ENCODE measurements at places on chromosomes 4 and X.

DNA sequence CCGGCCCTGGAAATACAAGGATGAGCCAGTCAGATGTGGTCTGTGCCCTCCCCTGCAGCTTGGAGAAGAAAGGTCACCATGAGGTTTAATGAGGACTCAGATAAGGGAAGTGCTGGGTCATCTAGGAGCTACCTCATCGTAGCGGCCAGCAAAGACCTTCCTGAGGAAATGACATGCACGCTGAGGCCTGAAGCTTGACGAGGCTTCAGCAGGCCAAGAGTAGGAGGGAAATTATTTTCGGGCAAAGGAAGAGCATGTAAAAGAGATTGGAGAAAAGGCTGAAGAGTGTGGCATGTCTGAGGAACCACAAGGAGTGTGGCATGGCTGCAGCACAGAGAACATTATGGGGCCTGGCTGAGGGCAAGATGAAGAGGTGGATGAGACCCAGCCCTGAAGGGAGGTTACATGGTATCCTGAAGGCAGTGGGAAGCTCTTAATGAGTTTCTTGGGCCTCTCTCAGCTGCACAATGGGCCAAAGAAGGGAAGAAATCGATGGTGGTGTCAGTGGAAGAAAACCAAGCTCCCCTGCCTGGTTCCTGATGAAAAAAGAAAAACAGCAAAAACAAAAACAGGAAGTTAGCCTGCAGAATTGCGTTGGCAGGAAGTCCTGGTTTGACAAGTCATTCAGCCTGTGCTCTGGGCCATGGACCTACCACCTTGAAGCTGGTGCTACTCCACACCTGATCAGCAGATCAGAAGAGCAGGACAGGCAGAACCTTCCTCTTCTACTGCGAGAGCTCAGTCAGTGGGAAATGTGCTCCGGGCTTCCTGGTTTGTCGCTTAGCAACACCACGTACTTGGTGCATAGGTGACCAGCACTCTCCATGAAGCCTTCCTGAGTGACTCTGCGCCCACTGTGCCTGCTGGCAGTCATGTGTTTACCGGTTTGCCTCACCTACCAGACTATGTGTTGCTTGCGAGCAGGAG is 134.5 kb upstream of the KLF3 start:
- no peak for DNase-seq

- no peak for DNase-seq
Observed at GRCh38 chrX:71367396-71367795, 1.2 kb downstream of the TAF1 start.

DNA sequence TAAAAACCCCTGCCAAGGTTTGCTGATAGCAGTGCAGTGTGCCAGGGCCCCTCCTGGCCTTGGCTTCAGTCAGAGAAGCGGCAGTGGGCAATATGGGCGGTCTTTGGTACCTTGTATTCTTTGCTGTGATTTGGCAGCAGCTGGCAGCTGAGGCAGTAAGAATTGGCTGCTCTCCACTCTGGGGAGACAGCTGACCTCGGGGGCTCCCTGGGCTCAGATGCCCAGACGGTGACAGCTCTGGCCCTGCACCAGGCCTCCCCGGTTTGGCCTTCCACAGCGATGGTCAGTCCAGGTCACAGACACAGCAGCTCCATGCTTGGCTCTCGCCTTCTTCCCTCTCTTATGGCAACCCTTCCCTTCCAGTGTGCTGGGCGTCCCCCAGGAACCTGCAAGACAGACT is 330.9 kb downstream of the BCOR start:
- no peak for DNase-seq

GRCh38 chr4:125728568-125728967 is 413.8 kb downstream of the FAT4 start:
- DNase-seq = no peak

- no peak for DNase-seq
Observed at GRCh38 chrX:107684956-107685385, 56.7 kb downstream of the PRPS1 start.

- DNase-seq = peak; percentile 9
Observed at GRCh38 chr4:33512397-33512796, 2731.9 kb downstream of the ARAP2 start.

GRCh38 chr4:14196131-14196530 is 568.6 kb upstream of the BOD1L1 start:
- DNase-seq = no peak

DNA sequence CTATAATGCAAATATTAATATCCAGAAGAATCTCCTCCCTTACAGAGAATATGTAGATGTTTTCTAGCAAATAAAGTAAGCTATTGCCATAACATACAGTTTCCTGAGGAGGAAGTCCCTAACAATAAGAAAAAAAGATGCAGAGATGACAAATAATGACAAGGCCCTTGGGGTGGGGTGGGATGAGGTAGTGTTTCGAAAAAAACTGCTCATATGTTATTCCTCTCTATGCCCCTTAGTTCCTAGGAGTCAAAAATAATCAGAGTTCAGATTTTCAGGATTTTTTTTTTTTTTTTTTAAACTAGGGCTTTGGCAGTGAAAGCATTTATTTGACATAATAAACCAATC is 99.0 kb downstream of the ZAR1 start:
- DNase-seq = no peak

GRCh38 chr4:128653527-128654444 is 155.7 kb upstream of the JADE1 start:
- DNase-seq = peak; percentile 53
